Activated naive CD4-positive, alpha-beta T cell (primary cell): ENCODE measurements at places on chromosomes 3 and 15.

GRCh38 chr3:155791190-155791589, 14.9 kb downstream of the C3orf33 start:
- DNase-seq, result no peak

DNA sequence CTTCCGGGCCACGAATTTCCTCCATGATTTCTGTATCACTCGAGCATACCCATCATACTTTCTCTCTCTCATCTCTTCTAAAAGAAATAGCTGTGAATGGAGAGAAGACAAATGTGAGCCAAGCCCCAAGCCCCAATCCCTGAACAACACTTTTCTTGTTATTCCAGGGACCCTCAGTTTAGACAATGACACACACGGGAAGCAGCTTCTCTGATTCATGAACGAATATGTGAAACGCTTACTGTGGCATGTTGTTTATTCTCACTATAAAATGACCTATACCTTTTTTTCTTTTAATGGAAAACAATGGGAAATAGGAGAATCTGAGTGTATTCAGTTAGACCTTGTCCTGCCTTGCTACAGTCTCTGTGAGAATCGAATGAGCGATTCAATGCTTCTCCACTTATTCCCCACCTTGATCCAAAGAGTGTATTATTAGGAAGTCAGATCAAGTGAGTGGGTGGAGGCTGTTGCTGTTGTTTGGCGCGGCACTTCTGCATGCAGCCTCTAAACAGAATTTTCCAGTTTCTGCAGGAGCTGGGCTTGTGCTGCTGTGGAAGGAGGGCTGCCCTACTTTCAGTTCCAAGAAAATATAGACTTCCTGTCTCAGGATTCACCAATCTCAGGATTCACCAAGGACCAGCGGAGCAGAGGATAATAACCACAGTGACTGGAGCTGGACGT, 32.4 kb upstream of the LDHAL6B start:
- DNase-seq, result no peak

GRCh38 chr3:179981646-179982045, 55.1 kb downstream of the PEX5L start:
- DNase-seq, result no peak

- no peak for DNase-seq
Measured at GRCh38 chr15:66838671-66839239, 136.7 kb downstream of the SMAD6 start.

DNA sequence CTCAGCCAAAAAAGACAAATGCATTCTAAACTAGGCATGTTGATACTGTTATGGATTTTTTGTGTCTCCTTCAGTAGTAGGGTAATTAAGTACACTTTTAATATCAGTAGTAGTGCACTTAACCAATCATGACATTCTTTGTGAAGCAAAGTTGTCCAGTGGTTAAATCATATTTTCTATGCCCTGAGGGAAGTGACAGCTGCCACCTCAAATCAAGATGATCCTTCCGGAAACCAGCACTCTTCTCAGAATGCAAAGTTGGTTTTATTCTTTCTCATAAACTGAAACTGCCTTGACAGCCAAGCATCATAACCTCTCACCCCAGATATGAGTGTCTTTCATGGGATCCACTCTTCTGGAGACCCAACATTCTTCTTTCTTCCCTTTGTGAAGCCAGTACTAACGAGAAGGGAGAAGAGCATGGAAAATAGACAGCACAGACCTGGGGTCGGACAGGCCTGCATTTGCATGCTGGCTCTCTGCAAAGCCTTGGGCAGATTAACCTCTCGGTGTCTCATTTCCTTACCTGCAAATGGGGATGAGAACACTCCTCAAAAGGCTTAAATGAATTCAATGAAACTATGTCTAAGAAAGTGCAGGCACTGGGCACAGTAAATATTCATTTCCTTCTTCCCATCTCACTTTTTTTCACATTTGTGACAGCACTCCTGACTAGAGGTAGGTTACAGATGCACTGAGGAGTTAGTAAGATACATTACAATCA, 13.2 kb downstream of the AAGAB start:
- DNase-seq, result no peak

GRCh38 chr3:186679151-186679550, 13.3 kb downstream of the HRG start:
- no peak for DNase-seq

DNA sequence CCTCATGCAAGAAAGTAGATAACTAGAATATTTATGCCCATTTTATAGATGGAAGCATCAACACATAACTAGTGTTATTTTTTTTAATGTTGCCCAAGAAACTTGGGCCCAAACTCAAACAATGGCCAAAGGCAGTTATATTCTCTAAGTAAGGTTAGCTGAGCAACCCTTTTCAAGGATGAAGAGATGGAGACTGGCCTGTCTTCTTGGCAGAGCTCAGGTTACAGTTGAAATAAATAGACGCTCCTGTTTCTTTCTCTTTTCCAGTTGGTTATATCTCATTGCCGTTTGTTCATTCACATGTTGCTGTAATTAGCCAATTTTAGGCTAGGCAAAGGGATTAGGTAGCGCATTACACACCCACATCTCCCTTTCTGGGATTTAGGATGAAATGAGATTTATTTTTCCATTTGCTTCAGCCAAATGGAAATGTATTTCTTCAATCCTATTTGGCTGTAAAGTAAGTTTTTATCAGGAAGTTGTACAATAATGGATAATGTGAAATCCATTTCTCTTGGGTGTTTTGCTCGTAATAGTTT, 93.2 kb downstream of the CMSS1 start:
- no peak for DNase-seq

- no peak for DNase-seq
Measured at GRCh38 chr3:52894756-52895155, 2.6 kb downstream of the STIMATE start.

- DNase-seq, result no peak
Measured at GRCh38 chr3:86744051-86744450, 246.9 kb downstream of the VGLL3 start.

DNA sequence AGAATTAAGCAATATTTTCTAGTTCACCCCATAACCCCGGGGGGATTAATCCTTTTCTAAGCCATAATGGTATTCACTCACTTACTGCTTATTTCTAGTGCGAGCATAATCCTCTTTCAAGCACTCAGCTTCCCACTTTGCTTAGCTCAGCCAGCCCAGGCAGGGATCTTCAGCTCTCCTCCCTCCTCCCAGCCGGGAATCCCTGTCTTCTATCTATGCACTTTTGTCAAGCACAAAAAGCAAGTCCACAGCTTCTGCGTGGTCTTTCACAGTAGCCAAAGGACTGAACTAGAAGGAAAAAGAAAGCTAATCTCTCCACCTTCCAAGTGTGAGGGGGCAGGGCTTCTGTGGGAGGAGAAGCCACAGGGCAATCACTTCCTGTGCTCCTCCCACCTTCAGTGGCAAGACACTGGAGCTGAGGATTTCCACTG, 62.8 kb downstream of the PEX5L start:
- DNase-seq, result no peak

DNA sequence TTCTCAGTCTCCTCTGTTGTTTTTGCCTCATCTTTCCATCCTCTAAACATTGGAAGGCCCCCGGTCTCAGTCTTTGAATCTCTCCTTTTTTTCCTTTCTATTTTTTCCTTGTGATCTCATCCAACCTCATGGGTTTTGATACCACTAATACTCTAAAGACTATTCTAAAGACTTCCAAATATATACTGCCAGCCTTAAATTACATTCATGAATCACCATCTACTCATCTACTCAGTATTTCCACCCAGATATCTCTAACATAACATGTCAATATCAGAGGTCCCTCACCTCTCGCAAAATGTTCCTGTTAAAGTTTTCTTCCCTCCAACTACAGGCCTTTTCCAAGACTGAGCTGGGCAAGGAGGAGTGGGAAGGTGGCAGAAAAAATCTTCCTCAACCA, 282.5 kb upstream of the TTC14 start:
- DNase-seq, result no peak

GRCh38 chr3:51099794-51100535, 285.1 kb upstream of the MANF start:
- DNase-seq, result no peak

DNA sequence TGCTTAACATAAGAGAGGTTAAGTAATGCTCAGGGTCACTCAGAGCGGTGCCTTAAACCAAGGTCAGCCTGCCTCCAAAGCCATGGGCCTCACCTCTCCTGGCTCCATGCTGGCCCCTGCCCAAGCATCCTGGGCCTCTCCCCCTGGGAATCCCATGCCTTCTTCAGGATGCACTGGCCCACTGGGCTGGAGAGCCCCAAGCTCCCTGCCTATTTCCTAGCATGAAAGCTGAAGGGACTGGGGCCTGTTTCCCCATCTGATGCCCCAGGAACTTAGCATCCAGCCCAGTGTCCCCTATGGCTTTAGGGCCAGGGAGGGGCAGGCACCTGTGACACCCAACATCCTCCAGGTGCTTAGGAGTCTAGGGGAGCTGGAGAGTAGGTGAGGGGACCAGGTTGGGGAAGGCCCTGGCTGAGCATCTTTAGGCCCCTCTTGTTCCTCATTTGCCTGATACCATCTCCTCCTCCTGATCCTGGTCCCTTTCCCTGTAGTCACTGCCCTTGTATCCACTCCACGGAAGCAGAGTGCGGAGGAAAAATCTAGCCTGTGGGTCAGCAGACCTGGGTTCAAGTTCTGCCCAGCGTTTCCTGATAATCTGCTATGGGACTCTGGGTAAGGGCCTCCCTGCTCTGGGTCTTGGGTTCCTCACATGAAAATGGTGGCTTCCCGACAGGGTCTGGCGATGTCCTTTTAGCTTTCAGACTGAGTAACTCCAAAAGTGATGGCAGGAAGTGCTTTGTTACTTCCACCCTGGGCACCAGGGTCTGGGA, 28.6 kb downstream of the EHD4 start:
- DNase-seq, result no peak
